NCI-H510A (cell line): ENCODE measurements at places on chromosomes 7 and 10.

DNA sequence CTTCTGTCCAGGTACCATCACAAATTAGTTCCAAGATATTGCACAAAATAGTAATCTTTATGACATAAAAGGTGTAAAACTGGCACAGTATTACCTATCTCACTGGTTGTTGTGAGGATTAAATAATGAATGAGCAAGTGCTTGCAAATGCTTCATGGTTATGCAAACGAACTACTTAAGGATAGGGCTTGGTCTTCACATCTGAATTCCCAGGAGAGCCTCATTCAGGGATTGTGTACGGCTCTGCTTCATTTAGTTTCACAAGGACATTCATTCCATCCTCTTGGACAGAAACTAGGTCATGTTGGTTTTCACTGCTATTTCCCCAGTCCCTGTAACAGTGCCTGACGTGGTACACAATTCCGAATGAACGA lies 12.1 kb downstream of the ABCA13 start:
- DNase-seq: no peak

- no peak for DNase-seq
Measured at GRCh38 chr10:68238371-68238770, 6.5 kb upstream of the ATOH7 start.

- peak; percentile 53 for DNase-seq
Measured at GRCh38 chr7:111958896-111959295, 247.3 kb downstream of the DOCK4 start.

DNA sequence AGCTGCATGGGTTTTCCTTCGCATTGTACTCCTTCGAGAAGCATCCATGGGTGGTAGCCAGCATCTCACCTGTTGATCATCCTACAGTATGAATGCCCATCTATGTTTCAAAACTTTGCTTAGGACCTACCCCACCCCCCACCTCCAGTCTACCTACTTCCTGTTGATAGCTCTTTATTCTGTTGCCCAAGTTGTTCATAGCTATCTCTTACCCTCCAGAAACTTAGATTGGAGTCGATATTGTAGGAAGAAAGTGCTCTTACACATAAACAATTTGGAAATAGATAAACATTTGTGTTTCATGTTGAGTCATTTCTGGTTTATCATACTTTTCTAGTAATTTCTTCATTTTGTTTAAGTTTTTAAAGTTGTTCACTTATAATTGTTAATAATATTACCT lies 90.1 kb downstream of the FAS start:
- no peak for DNase-seq

DNA sequence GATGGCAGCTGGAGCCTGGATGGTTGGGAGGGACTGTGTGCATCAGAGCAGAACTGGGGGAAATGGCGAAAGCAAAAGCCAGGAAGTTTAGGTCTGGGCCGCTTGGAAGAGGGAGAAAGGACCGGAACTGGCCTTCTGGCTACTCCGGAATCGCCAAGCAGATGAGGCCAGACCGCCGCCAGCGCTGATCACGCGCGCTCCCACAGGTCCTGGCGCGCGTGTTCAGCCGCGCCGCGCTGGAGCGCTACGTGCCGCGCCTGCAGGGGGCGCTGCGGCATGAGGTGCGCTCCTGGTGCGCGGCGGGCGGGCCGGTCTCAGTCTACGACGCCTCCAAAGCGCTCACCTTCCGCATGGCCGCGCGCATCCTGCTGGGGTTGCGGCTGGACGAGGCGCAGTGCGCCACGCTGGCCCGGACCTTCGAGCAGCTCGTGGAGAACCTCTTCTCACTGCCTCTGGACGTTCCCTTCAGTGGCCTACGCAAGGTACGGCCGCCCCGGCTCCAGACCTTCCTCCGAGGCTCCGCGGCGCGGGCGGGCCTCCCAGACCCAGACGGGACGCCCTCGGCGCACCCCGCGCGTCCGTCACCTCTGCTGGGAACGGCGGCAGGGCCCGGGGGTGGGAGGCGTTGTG lies 2.0 kb downstream of the CYP26C1 start:
- peak; percentile 21 for DNase-seq

- no peak for DNase-seq
Measured at GRCh38 chr10:60139798-60140566, 233.6 kb upstream of the CCDC6 start.

DNA sequence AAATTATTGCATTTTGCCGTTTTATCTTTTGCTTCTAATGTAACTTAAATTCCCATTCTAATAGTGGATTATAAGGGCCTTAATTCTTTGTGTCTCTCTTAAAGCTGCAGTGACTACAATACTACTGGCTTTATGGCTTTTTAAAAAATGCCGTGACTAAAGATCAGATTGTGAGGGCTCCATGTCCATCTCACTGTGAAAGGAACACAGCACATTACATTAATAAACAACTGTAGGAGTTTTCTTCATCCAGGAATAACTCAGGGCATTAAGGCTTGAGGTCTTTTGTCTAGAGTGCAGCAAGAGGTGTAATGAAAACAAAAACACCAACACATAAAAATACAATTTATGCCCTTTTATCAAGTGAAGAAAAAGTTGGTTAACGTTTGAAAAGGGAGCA lies 205.3 kb downstream of the SKAP2 start:
- no peak for DNase-seq

- no peak for DNase-seq
Measured at GRCh38 chr7:18393465-18394118, 102.0 kb upstream of the HDAC9 start.

GRCh38 chr10:49834201-49834600 lies 72.1 kb upstream of the OGDHL start:
- DNase-seq: no peak

DNA sequence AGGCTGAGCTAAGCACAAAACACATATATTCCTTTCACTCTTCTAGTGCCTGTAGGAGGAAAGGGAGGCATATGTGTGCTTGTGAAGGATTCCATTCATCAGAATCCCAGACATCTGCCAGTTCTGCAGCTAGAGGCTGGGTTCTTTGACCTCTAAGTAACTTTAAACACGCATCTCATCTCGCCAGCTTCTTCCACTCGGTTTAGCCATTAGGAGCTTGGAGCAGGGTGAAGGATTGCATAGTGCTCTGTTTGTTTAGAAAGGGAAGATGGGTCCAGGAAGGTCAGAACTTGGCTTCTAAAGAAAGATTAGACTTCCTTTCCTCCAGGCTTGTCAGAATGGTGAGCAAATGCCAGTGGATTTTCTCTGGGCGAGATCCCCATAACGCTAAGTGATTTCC lies 43.6 kb downstream of the HK1 start:
- no peak for DNase-seq

- DNase-seq: no peak
Measured at GRCh38 chr10:5804386-5804785, 8.8 kb downstream of the GDI2 start.

GRCh38 chr7:143988976-143989745 lies 11.0 kb upstream of the OR6B1 start:
- no peak for DNase-seq

DNA sequence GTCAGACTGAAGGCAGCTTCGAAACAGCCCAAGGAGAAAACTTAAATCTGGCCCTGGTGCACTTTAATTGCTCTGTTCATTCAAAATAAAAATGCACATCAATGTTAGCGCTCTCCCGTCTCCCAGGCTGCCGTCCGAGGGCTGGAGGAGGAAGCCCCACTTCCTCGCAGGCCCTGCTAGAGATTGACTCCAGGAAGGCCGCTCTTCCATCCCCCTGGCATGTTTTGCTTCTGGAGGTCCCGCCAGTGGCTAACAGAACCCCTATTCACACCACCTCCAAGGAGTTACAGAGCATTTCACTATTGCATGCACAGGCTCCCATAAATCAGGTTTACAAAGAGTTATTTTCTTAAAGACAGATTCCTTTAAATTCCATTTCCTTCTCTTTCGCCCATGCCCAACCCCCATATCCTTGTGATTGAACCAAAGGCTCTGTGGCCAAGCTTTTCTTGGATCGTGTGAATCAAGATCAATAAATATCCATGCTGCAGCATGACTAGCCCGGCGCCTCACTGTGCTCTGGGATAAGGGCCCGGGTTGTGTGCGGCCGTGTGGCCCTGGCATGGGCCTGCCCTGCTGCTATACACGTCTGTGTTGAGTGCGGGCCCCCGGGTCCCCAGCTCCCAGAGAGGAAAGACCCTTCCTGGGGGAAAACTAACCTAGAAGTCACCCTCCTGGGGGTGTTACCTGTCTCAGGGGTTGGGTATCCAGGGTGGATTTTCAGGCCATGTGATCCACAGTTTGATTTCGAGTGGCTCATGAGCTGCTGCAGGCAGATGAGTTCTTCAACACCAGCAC lies 118.7 kb upstream of the GDF10 start:
- no peak for DNase-seq

GRCh38 chr7:144391823-144392255 lies 11.7 kb downstream of the NOBOX start:
- DNase-seq: no peak

GRCh38 chr7:25908154-25908949 lies 243.6 kb upstream of the NFE2L3 start:
- DNase-seq: no peak

- no peak for DNase-seq
Measured at GRCh38 chr10:110192552-110192951, 14.9 kb upstream of the MXI1 start.

DNA sequence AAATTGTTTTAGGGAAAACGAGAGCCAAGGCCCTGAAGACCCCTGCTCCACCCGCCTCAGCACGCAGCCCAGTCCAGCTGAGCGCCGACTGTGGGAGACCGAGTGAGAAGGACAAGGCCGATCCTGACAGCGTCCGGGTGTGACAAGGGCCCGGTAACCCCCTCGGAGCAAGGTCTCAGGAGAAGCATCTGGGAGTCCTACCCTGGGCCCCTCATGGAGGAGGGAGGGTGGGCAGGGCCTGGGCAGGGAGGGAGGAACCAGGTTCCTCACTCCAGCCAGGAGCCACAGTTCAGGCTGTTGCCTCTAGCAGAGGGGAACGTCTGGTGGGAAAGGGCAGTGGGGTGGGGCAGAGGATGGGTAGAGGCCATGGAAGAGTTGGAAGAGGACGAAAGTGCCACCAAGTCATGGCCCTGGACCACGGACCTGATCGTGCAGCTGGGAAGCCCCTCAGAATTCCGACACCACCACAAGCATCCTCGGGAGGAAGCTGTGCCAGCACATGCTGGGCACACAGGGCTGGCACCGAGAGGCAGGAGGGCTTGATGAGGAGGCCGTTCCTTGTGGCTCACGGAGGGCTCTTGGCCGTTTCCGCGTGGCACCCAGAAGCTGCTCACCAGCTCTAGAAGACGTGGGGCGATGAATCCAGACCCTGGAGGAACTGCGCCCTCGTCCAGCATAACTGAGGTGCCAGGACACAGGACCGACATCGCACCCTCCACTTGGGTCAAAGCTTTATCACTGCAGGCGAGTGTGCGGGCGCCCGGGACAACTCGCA lies 2.2 kb upstream of the KNDC1 start:
- no peak for DNase-seq

DNA sequence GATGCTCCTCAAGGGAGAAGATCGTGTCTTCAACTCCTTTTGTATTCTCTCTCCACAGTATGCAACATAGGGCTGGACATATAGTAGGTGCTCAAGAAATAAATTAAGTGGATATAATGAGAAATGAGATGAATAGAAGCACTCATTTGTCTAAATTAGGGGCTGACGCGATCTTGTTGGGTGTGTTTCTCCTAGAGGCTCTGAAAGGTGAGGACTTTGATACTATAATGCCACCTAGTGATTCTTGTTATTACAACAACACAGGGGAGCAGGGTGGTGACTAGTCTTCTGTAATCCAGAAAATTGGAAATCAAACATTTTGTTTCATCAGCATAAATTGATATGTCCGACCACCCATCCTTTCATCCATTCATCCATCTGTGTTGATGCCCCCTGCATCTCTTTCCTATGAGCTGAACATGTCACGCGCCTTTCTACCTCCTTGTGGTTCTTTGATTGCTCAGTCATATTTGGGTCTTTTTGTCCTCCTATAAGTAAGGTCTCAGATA lies 3.5 kb upstream of the CFAP58 start:
- peak; percentile 24 for DNase-seq

GRCh38 chr7:117623606-117624005 lies 143.8 kb downstream of the CFTR start:
- no peak for DNase-seq

DNA sequence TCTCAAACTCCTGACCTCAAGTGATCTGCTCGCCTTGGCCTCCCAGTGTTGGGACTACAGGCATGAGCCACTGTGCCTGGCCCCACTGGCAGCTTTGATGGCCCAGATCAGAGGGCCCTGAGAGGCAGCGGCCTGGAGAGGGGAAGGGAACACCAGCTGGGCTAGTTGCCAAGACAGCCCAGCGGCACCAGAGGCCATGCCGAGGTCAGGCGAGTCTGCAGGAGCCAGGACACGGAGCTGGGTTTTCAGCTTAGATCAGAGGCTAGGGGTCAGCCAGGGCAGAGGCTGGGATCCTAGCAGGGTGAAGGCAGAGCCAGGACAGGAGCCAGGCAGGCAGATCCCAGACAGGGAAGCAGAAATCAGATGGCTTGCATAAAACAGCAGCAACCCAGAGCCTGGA lies 92.9 kb downstream of the MYL10 start:
- DNase-seq: no peak

DNA sequence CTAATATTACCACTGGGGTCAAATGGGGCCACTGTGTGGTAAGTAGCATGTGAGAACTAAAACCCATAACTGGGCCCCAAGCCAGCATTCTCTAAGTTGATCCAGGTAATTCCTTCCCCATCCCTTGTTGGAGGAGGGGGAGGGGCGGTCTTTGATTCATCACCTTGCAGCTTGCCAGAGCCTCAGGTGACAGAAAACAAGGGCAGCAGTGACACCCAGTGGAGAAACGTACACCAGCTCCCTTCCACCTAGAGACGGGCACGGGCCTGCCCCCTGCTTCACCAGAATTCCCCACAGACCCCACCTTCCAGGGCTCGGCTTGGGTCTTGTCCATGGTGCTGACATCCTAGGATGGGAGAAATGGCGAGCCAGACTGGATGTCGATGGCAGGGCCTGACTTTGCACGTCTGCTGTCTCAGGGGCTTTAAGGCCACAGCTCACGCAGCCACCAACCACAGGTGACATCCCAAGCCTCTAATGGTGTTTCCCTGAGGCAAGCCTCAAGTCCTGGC lies 102.0 kb downstream of the STRA8 start:
- DNase-seq: peak; percentile 57

GRCh38 chr7:158318511-158318913 lies 269.1 kb downstream of the PTPRN2 start:
- DNase-seq: no peak

DNA sequence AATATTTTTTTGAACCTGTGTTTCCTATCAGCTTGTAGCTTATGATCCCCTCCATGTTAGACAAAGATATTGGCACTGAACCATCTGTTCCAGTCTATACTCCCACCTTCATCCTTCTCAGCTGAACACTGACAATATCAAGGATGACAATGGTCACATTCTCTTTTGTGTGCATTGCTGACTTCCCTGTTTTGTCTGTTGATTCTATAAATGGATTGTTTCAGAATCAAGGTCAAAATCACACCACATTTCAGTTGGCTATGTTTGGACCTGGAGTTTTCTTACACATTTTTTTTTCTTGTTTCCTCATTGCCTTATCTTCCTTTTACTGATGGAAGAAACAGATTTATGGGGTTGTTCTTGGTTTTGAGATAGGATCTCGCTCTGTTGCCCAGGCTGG lies 11.3 kb upstream of the SMURF1 start:
- DNase-seq: no peak

DNA sequence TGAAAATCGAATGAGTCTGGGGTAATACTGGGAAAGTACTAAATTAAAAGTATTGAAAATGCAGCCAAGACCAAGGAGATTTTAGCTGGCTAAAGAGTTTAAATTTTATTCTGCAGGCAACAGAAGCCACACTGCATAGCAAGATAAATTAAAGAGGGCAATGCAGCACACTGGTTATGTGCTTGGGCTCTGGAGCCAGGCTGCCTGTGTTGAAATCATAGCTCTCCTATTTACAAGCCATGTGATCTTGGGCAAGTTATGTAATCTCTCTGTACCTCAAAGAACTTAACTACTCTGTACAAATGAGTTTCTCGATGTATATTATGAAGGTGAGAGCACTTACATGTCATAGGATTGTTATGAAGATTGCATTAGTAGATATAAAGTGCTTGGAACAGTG lies 9.9 kb downstream of the SLC25A13 start:
- DNase-seq: no peak
